ENCODE measurements at places on chromosomes 6 and 20. TPM values are rescaled to one million over a fixed set of nuclear protein-coding genes. Genes with fewer than 3 reads are reported as not detected.

Gene RAMACL
- 1.5 TPM for total RNA-seq

Gene PLG
- not detected for total RNA-seq

Gene COQ3
- total RNA-seq = 9.8 TPM

Gene TFAP2C
- total RNA-seq = 3.9 TPM

Gene TP53INP2
- 7.1 TPM for total RNA-seq

Gene CTAGE9
- not detected for total RNA-seq

Gene EPPIN
- total RNA-seq = not detected

Gene NRM
- 1.5 TPM for total RNA-seq

Gene PSMG4
- total RNA-seq = 19.9 TPM

Gene MATN4
- not detected for total RNA-seq

Gene PHACTR3
- total RNA-seq = 31.0 TPM

Gene SMOC2
- 3.2 TPM for total RNA-seq

Gene LY86
- total RNA-seq = 2.0 TPM

Gene GSTA2
- not detected for total RNA-seq

Gene COL11A2
- total RNA-seq = 1.2 TPM

Gene DEFB113
- not detected for total RNA-seq
